ENCODE measurements at places on chromosomes 1 and 21.

GRCh38 chr1:96372881-96373280, 348.7 kb upstream of the PTBP2 start:
- DNase-seq, result no peak

GRCh38 chr1:165645654-165646366, 14.8 kb downstream of the MGST3 start:
- no peak for DNase-seq

DNA sequence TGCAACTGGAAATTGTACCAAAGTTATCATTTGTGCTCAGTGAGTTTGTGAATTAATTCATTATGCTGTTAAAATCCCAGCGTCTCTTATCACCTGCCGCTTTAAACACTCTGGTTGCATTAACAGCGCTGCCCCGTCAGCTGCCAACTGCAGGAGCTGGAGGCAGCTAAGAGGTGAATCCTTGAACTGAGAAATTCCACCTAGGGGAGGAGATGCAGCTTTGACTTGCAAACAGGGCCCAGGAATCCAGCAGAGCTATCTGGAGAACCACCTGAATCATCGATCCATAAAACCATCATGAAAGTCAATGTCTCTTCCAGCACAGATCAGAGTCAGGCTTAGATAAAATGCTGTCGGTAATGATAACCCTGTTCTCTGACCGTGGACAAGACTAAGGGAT, 140.7 kb upstream of the PTBP2 start:
- no peak for DNase-seq

DNA sequence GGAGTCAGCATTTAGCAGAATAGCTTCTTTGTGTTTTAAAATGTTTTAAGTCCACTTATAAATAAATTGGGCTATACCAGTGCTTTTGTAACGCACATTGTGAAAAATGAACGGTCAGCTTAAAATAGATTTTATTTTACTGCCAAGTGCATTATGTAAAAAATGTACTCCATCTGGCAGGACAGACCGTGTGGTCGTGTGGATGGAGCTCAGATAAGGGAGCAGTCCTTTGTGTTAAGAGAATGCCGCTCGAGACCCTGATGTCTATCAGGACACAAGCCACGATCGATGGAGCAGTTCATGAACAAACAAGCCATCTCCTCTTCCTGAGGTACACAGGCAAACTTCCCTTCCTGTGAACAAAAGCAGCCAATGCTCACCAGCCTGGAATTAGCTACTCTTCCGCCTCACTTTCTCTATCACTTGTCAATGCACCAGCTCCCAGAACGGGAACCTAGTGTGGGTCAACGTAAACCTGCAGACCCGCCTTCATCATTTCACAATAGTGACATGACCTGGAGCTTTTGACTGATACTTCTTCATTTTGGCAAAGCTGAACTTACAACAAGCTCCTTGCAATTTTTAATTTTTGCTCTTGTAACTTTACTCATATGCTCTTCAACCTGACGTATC, 243.5 kb downstream of the TGFB2 start:
- no peak for DNase-seq

- DNase-seq, result no peak
These were observed 30.8 kb upstream of the TP53BP2 start for GRCh38 chr1:223876590-223876989.

DNA sequence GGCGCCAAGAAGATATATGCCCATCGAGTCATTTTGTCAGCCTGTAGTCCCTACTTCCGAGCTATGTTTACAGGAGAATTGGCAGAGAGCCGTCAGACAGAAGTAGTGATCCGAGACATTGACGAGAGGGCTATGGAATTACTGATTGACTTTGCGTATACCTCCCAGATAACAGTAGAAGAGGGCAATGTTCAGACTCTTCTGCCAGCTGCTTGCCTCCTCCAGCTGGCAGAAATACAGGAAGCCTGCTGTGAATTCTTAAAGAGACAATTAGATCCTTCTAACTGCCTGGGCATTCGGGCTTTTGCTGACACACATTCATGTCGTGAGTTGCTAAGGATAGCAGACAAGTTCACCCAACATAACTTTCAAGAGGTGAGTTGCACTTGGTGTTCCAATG, 19.1 kb downstream of the KLHL20 start:
- DNase-seq, result no peak

- DNase-seq, result no peak
These were observed 501.0 kb upstream of the USP24 start for GRCh38 chr1:55716151-55716550.

GRCh38 chr21:45496968-45497845, 45.0 kb downstream of the SLC19A1 start:
- DNase-seq, result no peak

GRCh38 chr1:227762231-227762911, 27.1 kb downstream of the SNAP47 start:
- peak; percentile 70 for DNase-seq

GRCh38 chr21:44370027-44370735, 16.8 kb downstream of the TRPM2 start:
- no peak for DNase-seq

GRCh38 chr1:111507411-111508201, 4.2 kb upstream of the ADORA3 start:
- DNase-seq, result peak; percentile 27

- no peak for DNase-seq
These were observed 215.5 kb upstream of the GALNT2 start for GRCh38 chr1:229851511-229851910.

DNA sequence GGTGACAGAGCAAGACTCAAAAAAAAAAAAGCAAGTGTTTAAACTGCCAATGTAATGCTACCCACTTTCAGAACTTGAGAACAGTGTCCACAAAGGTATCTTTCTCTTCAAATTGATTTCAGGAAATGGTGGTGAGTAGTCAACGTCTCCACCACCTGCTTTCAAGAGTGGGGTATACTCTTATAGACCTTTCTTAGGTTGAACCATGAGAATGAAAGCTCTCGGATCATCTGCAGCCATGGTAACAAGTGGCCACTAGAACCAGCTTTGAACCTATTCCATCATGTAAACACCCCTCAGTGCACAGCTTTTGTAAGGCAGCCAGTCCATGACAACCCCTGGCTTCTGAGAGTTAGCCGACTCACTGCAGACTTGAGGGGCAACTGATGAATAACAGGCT, 107.4 kb downstream of the NTPCR start:
- DNase-seq, result no peak

DNA sequence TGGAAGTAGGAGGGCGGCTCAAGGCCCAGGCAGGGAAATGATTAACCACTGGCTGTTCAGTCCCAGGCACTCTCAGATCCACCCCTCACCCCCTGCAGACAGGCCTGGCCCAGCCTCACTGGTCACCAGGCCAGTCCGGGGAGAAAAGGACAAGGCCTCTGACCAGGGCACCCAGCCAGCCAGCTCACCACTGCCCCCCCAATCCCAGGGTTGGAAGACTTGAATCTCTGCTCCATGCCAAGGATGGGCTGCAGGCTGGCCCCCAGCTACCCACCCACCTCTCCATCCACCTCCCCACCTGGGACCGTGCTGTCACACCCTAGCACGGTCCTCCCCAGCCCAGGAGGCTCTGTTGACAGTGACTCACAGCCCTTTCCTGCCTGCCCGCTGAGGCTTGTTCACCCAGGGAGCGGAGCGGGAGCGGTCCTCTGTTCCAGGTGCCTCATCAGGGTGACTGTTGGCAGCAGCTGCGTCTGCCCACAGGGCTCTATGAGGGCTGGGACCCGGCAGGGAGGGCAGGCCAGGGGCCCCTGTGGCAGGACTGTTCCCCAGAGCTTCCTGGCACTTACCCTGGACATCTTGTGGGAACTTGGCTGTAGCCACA, 2.2 kb downstream of the LAD1 start:
- no peak for DNase-seq

DNA sequence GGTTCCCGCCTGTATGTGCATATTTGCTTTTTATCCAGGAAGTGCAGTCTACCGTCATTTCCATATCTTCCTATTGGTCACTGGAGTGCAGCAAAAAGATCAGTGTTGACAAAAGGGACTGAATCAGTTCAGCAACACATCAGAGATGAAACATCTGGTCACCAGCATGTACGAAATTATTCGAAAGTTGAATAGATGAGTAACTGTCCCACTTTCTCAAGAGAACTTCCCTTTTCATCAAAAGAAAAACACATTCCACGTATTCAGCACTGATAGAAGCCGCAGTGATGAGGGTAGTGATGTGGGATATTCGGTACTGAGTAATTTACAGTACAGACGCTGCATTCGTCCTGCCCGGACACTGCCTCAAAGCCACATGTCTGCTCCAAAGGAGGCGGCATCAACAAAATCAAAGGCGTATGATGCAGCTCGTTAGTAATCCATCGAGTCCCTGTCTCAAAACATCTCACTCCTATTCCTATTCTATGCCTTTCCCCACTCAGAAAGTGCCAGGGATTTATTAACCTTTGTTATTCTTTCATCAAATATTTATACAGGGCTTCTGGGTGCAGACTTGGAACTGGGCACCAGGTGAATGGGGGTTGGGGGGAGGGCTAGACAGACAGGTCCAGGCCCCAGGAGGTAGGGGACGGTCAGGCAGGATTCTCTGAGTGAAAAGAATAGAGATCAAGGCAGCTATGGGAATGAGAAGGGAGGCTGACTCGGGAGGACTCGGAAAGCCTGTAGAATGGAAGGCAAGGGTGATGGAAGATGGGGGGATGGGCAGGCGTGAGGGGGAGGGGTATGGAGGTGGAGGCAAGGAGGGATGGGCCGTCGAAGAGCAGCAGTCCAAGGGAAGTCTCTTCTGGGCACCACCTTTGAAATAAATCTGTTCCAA, 79.5 kb upstream of the SLC45A1 start:
- no peak for DNase-seq

DNA sequence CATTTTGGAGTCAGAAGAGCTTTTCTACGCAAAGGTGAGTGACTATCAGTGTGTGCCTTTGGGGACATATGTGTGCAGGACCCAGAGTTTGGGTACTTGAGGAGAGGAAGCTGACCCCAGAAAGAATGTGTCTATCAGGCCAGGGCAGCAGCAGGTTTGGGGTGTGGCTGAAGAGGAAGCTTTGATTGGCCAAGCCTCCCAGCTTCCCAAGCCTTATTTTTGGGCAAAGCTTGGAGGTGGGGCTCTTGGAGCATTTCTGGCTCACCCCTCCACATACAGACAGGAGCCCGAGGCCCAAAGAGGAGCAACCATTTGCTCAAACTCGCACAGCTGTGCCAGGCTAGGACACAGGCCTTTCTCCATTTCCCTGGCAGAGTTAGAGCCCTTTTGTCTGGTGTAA, 4.7 kb downstream of the GPR3 start:
- no peak for DNase-seq

- DNase-seq, result no peak
These were observed 23.1 kb downstream of the EIF2D start for GRCh38 chr1:206589206-206589605.

- DNase-seq, result no peak
These were observed 20.6 kb downstream of the ATP6V1G3 start for GRCh38 chr1:198519639-198520501.

- DNase-seq, result no peak
These were observed 41.1 kb upstream of the IL20 start for GRCh38 chr1:206824331-206824730.

- DNase-seq, result no peak
These were observed 26.1 kb downstream of the F3 start for GRCh38 chr1:94515296-94515947.

DNA sequence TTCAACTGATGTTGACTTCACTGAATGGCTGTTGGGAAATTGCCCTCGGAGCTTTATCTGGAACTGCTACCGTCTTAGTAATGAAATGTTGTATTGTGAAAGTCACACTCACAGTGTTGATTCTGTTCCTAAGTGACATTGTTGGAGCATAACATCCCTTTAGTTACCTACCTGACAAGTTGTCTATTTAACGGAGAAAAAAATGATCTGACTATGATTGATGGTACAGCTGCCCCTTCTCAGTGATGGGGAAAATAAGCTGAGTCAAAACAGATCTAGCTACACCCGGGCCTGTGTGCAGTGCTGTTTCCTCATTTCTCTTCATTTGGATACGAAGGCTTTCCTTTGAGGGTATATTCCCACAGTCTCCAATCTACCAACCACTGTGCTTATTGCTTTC, 472.3 kb upstream of the BRINP3 start:
- DNase-seq, result no peak

GRCh38 chr1:18668046-18668445, 37.4 kb downstream of the PAX7 start:
- DNase-seq, result no peak

- no peak for DNase-seq
These were observed 141.1 kb downstream of the TOMM20 start for GRCh38 chr1:234987415-234988154.

DNA sequence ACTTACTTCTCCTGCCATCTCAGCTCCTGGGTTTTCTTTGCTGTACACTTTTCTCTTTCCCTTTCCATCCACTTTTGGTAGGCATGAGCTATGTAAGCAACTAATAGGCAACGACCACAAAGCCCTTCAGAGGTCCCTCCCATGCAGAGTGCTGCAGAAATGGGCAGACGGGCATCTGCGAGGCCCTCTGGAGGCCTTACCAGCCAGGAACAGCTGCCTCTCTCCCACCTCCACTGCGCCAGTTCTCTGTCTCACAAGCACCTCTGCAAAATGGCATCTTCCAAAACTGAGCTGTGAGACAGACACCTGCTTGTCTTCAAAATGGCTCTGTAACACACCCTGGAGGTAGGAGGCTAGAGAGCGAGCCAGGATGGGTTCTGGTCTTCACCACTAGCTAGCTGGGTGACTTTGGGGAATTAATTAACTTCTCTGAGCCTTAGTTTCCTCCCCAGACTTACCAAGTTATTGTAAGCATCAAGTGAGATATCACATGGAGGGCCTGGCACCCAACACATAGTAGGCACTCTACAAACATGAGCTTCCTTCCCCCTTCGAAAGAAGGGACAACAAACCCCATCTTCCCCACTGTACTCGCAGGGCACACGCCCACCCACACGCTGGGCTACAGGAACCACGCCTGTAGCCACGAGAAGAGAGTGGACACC, 62.0 kb downstream of the BCAR3 start:
- no peak for DNase-seq

DNA sequence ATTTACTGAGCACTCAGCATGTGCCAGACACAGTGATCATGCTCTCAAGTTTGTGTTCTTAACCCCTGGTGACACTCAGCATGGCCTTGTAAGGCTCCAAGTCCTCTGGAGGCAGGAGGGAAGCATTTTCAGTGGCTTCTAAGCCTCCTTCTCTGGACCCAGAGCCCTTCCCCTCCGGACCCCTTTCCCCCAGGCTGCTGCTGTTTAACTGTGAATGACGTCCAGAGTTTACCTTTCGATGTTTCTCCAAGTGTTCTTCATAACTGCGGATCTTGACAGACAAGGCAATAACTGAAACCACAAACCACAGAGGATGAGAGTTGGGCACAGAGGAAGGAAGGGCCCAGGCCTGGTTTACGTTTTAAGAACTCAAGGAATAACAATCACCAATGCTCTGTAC, 6.5 kb downstream of the MRPS15 start:
- no peak for DNase-seq

All from stimulated activated CD4-positive, alpha-beta T cell treated with anti-CD3 and anti-CD28 coated beads, TNF-alpha, amount 100 ng/mL, for 1 hour (primary cell).